ENCODE measurements at places on chromosomes 5 and 9.

GRCh38 chr5:123157791-123158581, 68.9 kb downstream of the PRDM6 start:
- no peak for DNase-seq

- DNase-seq, result no peak
These were observed 16.1 kb upstream of the COL5A1 start for GRCh38 chr9:134625361-134626068.

DNA sequence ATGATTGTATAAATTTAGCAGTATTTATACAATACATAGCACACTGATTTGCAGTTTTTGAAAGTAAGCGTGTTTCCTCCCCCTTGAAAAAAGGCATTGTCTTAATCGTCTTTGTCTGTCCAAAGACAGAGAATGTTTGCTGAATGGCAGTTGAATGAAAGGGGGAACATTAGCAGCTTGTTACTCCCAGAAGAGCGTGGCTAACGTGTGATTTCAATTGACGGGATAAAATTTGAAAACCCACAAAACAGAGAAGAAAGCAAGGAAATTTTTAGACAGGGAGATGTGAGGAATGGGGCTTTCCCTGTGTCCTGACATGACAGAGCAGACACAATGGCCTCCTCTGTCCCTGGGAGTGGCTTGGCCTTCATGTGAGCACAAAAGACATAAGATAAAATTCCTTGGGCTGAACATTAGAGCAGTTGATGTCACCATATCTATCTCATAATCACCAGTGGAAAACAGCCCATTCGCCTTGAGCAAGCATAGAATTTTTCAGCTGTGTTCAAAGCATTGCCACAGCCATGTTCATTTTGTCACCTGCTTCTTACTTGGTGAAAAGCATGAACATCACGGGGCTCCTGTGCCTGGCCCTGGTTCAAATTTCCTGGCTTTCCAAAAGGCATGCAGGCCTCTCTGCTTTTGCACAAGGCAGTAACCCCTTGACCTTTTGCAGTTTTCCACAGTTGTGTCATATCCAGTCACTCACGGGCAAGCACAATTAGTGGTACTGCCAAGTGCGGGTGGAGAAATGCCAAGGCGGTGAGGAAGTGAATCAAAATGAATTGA, 126.9 kb downstream of the TLE1 start:
- no peak for DNase-seq

DNA sequence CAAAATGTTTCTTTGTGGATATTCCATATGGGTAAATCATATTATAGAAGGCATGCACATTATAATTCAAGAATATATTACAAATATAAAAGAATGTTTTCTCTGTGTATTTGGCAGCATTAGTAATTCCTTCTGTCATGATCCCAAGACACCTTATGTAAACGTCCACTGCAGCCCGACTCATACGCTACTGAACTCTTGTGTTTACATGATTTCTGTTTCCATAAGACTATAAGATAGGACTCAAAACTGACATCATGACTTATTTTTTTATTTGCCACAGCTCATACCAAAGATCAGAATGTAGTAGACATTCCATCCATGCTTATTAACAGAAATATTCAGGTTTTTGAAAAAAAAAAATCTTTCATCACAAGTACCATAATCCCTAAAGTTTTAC, 234.1 kb downstream of the AP3B1 start:
- DNase-seq, result no peak

DNA sequence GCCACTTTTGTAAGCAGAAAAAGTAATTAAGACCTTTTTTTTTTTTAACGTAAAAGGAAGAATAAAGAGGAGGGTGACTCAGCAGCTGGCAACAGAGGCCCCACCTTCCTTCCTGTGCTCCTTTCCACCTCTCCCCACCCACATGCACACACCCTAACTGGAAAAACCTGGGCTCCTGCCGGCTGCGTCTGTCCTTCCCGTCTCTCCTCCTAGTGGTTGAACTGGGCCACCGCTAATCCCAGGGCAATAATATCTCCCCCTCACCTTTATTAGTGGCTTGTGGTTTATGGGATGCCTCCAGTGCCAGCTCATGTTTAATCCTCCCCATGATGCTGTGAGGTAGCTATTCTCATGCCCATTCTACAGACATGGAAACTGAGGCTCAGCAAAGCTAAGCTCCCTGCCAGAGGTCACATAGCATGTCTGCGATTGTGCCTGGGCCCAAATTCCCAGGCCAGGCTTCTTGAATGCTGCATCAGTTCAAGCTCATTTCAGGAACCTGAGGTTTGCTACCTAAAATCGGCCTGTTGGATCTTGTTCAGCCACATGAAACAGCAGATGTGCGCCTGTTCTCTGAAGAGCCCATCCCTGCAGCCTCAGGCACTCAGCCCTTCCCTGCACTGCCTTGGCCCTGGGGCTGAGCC, 60.9 kb upstream of the IL17B start:
- DNase-seq, result no peak

- peak; percentile 10 for DNase-seq
These were observed 30.8 kb upstream of the SARDH start for GRCh38 chr9:133768859-133769510.
